ENCODE measurements at places on chromosomes 16 and 17.

GRCh38 chr16:77157346-77158058, 33.5 kb upstream of the MON1B start:
- no peak for DNase-seq

- DNase-seq = no peak
These were observed 117.8 kb downstream of the SOCS1 start for GRCh38 chr16:11138022-11138768.

GRCh38 chr17:179781-180380, 1.6 kb downstream of the DOC2B start:
- DNase-seq = no peak

DNA sequence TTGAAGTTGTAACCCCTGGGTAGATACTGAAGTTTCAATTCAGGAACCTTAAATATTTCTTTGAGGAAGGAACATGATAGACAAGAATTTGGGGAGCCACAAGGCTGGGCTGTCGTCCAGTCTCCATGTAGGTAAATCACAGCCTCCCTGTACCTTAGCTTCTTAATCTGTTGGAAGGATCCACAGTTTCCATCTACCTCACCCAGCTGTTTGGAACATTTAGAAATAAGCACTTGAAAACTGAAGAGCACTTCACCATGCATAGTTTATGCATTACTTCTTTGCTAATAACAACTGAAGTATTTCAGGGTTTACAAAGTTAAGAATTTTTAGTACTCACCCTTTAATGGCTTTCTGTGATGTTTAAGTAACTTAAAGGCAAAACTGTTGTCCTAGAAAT, 17.2 kb downstream of the TXNDC11 start:
- no peak for DNase-seq

DNA sequence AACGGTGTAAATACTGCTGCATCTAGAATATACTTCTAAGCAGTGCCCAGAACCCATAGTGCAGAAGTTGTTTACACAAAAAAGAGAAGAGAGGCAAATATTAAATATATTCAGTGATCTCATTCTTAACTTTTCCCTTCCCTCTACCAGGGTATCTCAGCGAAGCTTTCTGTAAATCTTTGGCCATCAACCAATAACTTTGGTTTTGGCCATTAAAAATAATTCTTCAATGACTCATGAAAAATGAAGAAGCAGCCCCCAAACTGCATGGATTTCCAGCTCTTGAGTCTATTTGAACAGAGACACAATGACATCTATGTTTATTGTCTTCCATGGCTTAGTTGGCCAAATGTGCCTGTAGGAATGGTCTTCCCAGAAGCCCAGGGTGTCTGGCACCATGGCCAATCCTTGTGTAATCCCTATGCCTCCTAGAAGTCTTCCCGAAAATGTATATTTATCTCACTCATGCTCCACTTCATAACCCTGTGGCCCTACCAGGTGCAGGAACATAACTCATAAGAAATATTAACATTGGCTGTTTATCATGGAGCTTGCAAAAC, 646.6 kb downstream of the TOX3 start:
- no peak for DNase-seq

DNA sequence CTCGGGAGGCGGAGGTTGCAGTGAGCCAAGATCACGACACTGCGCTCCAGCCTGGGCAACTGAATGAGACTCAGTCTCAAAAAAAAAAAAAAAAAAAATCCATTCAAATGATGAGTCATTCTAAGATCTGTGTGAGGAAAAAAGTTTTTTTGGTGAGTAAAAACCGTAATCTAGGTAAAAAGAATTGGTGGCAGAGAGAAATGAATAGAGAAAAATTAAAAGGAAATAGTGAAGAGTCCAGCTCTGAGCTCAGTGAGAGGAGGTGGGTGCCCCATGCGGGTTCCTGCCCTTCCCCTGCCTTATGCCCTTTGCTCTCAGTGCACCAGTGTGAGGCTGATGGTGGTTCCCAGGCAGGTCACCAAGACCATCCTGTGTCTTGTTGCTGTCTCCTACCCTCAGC, 20.9 kb downstream of the GAN start:
- no peak for DNase-seq

- no peak for DNase-seq
These were observed 12.4 kb downstream of the SGCA start for GRCh38 chr17:50177983-50178834.
